GM03348 (cell line): ENCODE measurements at places on chromosomes 3 and 15.

DNA sequence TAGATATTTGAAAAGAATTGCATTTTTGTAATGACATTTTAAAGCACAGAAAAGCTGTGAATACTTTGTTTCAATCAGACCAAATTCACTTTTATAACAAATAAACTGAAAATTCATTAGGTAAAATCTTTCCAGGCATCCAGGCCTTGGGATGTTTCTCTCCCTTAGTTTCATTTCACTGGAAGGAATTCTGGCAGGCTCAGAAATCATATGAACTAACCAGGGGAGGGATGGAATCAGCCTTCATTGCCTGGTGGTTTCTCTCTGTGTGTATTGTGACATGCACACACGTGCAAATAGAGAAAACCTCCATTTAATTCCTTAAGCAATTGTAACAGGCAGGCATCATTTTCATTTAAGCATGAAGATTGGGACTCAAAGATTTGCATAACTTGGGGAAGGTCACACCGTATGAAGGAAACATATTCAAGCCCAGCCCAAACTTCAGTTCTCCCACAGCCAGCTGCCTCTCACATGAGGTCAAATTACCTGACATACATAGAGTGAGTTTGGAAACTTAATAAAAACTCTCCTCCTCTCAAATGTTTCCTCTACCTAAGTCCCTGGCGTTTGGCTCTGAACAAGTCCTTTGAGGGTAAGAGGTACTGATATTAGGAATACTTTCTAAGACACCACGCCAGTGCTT lies 376.1 kb upstream of the MCTP2 start:
- no peak for DNase-seq

- no peak for DNase-seq
These were observed 8.0 kb upstream of the CTXND1 start for GRCh38 chr15:80259942-80260510.

DNA sequence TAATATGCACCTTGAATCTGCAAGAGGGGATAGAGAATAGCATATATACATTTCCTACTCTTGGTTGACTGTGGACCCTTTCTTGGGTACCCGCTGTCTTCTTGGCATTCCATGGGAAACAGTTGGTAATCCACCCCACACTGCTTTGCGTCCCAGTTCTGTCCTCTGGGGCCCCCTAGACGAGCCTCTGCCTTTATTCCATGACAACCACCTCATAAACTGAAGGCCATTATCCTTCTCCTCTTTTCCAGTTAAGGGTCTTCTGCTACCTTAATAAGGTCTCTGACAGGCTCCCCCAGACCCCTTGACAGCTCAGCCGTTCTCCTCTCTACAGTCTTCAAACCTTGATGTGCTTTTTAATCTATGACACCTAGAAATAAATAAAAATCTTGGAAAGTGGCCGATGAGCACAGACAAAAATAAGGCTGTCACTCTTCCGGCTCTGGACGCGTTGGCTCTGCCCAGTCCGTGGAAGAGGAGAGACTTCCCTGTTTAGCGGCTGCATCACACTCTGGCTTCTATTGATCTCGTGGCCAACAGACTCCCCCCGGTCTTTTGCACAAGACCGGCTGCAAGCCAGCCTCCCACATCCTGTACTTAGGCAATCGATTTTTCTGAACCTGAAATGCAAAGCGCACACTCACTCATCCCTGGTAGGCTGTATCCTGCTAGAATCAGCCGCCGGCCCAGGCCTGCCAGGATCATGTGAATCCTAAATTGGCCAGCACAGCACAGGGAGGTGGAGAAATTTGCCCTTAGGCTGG lies 251.0 kb upstream of the TLE3 start:
- DNase-seq = no peak

DNA sequence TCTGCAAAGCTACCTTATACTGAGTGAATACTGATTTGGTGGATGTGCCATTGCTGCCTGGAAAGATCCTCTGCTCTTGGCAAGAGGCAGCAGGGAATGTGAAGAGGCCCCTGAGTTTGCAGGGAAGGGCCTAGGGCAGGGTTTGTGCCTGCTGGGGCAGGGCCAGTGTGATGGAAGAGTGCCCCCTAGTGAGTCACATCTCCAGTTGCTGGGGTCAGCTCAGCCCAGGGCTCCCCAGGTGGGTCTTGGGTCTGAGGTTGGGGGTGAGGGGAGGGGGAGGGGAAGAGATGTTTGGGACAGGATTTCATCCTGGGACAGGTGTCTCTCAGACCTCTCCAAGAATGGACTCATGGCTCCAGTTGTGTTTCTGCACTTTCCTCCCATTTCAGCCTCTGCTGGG lies 4.1 kb upstream of the AMOTL2 start:
- DNase-seq = no peak

DNA sequence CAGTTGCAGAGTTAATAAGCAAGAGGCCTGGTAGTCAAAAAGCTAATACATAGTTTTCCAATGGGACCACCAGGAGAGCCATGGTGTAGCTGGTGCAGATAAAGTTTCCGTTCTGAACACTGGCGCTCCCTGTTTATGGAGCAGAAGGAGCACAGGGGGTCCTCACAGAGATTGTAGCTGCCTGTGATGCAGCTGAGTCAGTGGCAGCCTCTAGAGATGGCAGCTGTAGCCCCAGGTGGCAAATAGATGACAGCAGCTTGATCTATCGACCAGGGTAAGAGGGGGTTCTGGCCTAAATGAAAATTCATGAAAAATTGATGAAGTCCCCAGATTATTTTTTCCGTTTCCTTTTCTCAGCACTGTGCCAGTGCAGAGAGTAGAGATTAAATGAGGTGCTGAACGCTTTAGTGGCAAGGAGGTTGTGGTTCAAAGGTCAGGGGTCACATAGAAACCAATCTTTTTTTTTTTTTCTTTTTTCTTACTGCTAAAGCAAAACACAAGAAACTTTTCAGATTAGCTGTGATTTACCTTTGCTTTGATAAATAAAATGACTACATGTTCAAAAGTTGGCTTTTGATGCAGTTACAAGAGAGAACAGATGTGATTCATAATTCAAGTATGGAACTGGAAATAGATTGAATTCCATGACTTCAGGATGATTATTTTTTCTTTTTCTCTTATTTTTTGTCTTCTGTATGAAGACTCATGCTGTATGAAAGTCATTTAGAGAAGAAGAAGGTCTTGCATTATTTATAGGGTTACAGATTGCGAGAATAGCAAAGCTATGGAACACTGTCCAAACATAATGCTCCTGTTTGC lies 63.3 kb downstream of the ROBO2 start:
- no peak for DNase-seq

- no peak for DNase-seq
These were observed 763.9 kb upstream of the GRM7 start for GRCh38 chr3:6097021-6097420.

GRCh38 chr3:43620831-43621655 lies 768 bp downstream of the ANO10 start:
- peak; percentile 20 for DNase-seq

GRCh38 chr15:22265056-22265945 lies 185.0 kb downstream of the OR4M2 start:
- no peak for DNase-seq

DNA sequence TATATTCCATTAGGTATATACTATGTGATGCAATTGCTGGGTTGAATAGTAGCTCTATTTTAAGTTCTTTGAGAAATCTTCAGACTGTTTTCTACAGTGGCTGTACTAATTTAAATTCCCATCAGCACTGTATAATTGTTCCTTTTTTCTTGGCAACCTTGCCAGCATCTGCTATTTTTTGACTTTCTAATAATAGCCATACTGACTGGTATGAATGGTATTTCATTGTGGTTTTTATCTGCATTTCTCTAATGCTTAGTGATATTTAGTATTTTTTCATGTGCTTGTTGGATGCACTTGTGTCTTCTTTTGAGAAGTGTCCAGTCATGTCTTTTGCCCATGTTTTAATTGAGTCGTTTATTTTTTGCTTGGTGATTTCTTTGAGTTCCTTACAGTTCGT lies 145.1 kb upstream of the PLSCR5 start:
- no peak for DNase-seq

DNA sequence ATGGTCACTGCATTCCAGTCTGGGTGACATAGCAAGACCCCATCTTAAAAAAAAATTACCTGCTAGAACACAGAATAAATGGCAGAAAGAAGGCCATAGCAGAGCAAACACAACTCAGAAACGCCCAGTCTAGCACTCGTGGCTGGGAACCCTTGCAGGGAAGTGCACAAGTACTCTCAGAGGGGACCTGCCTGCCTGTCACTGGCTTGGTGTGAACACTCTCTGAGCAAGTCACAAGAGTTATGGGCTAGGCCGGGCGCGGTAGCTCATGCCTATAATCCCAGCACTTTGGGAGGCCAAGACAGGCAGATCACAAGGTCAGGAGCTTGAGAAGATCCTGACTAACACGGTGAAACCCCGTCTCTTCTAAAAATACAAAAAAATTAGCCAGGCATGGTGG lies 17.2 kb downstream of the SFMBT1 start:
- no peak for DNase-seq

DNA sequence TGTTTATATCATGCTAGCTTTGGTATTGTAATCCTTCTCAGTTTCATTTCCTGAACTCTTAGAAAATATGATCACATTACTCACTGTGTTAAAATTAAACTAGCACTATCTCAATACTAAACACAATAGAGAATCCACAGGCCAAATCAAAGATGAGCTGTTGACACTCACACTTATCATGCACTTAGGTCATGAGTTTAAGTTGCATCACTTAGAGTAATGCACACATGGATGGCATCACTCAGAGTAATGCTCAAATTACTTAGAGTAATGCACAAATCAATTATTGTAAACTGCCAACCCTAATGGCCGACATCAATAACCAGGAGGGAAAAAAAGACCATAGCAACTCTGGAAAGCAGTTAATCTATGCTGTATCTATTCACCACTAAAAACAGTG lies 40.0 kb upstream of the MCF2L2 start:
- no peak for DNase-seq

DNA sequence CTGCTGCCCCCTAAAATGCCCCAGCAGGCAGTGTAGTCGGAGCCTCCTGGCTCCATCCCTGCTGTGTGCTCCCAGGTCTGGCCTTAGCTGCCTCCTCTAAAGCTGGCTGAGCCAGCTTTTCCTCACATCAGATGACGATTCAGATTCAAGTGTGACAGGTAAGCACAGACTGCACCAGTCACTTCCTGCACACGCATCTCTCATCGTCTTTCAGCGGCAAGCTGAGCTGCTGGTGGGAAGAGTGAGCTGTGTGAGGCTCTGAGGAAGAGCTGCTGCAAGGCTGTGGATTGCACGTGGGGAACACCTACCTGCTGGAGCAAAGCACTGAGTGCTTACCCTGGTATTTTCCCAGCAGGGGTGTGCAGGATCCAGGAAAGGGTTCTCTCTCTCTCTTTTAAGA lies 88.4 kb upstream of the RPL32 start:
- no peak for DNase-seq

GRCh38 chr3:195815169-195815771 lies 3.5 kb upstream of the MUC4 start:
- no peak for DNase-seq

- DNase-seq = no peak
These were observed 16.6 kb downstream of the ABHD6 start for GRCh38 chr3:58254144-58254543.
